Left colon (tissue), 2 donors: ENCODE measurements at places on chromosomes 5 and 9.

- DNase-seq, result no peak
Measured at GRCh38 chr9:129875181-129875611, 39.9 kb downstream of the USP20 start.

- no peak for DNase-seq
Measured at GRCh38 chr9:34684145-34684544, 6.9 kb downstream of the CCL19 start.

- DNase-seq, result no peak
Measured at GRCh38 chr5:1432296-1432695, 12.9 kb downstream of the SLC6A3 start.

GRCh38 chr5:34728236-34728635, 72.1 kb downstream of the RAI14 start:
- no peak for DNase-seq

- DNase-seq, result no peak
Measured at GRCh38 chr5:133475986-133476385, 136.4 kb downstream of the FSTL4 start.

DNA sequence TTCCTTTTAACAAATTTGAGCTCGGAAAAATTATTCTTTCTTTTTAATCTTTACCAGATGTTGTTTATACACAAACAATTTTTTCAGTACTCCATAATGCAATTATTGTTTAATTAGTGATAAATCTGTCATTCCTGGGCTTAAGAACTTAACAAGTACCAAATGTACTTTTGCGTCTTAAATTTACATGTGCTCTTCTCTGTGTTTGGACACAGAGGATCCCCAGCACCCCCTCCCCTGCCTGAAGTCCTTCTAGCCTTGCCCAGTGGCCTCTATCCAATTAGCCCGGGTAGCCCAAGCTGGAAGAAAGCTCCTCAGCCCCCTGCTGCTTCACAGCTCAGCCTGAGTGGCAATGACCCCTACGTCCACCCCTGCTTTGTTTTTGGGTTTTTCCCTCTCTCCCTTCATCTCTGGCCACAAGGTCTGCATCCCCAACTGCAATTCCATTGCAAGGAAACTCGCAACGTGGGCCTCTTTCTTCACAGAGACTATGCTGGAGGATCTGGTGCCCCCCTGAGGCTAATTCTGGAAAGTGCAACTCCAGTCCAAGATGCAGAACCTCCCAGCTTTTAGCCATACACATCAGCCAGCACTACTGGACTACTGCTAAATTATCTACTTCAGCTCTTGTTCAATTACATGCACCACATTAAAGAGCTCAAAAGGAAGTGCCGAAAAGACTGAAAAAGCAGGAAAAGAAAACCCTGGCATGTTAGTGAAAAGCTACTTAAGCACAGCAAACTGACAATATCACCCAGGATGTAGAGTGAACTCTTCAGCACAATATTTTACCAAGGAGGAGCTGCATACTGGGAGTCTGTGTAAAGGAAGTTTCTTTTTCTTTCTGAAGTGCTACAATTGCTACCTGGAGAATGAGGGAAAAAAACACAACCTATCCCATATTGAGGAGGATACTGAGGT, 186.2 kb downstream of the FANCC start:
- DNase-seq, result peak; percentile 71

DNA sequence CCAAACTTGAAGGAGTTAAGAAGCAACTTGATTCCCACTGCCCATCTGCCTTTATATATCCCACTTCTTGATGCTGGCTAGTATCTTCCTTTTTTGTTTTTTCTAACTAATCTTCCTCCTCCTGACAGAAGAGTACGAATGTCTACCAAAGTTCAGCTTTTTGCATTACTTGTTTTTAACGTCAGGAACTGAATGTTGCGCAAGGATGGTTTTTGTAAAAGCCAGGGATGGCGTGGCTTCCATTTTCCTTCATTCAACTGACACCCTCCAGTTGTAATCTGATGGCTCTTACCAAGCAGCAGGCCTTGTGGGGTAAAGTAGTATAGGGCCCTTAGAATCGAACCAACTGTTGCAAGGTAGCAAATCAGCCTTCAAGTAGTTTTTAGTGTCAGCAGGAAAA, 70.8 kb upstream of the GPR151 start:
- DNase-seq, result no peak

DNA sequence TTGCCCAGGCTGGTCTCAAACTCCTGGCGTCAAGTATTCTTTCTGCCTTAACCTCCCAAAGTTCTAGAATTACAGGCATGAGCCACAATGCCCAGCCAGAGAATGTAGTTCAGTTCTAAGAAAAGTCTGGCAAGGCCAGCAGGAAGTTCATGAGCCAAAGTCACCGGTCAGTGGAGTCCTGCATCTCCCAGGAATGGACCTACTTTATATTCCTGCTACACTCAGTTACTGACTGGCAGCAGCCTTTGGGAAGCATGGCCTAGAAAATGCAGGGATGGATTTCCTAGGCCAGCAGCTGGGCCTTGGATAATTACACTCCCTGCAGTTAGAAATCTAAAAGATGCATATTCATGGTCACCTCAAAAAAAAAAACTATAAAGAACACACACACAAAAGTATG, 135.7 kb downstream of the CAAP1 start:
- no peak for DNase-seq

DNA sequence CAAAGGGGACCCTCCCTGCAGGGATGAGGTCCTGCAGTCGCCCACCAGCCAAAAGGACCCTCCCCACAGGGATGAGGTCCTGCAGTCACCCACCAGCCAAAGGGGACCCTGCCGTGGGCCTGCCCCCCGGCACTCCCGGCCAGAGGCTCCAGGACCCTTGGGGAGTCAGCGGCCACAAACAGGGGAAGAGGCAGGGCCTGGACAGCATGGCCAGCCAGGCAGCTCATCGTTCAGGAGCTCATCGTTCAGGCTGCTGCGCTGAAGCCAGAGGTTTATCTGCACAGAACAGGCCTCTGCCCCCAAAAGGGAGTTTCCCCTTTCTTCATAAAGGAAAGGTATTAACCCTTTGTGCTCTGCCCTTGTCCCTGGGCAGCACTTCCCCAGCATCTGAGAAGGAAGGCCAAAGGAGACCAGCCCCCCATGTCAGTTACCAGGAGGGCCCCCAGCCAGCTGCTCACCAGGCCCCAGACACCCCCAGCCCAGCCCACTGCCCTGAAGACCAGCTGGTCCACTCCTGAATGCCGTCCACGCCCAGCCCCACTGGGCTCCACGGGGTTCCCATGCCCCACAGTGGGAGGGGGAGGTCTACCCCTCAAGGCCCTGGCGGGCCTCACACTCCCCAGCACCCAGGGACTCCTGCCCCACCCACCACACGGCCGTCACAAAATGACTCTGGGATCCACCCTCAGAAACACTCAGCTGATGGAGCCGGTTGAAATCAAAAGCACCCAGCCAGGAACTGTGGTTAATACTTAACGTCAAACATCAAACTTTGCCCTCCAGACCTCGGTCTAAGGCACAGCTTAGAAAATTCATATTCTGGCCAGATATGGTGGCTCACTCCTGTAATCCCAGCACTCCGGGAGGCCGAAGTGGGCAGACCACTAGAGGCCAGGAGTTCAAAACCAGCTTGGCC, 6.3 kb downstream of the SLC12A7 start:
- DNase-seq, result peak; percentile 91

GRCh38 chr5:154319736-154320135, 126.1 kb upstream of the SAP30L start:
- no peak for DNase-seq

GRCh38 chr5:88884608-88884877, 1.6 kb upstream of the MEF2C start:
- DNase-seq, result no peak
